Stimulated activated CD8-positive, alpha-beta memory T cell treated with anti-CD3 and anti-CD28 coated beads, Interleukin-4, amount 100 ng/mL, for 48 hours (primary cell): ENCODE measurements at places on chromosomes 3 and 15.

DNA sequence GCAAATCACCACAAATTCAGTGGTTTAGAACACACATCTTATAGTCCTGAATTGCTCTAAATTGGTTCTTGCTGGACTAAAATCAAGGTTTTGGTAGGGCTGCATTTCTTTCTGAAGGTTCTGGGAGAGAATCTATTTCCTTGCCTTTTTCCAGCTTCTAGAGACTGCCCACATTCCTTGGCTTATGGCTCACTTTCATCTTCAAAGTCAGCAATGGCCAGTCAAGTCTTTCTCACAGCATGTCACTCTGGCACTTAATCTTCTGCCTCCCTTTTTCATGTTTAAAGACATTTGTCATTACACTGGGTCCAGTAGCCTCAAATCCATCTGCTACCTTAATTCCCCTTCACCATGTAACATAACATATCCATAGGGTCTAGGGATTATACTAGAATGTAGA is 149.0 kb downstream of the NEK10 start:
- no peak for DNase-seq

GRCh38 chr15:27993996-27994780 is 104.9 kb downstream of the OCA2 start:
- DNase-seq: no peak

DNA sequence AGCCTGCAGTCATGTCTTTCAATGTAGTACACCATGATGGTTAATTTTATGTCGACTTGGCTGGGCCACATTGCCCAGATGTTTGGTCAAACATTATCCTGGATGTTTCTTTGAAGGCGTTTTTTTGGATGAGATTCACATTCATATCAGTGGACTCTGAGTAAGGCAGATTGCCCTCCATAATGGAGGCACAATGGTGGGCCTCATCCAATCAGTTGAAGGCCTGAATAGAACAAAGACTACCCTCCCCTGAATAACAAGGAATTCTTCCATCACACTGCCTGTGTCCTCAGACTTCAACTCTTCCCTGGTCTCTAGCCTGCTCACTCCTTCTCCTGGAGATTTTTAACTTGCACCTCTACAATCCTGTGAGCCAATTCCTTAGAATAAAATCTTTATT is 83.8 kb upstream of the CHL1 start:
- DNase-seq: no peak

DNA sequence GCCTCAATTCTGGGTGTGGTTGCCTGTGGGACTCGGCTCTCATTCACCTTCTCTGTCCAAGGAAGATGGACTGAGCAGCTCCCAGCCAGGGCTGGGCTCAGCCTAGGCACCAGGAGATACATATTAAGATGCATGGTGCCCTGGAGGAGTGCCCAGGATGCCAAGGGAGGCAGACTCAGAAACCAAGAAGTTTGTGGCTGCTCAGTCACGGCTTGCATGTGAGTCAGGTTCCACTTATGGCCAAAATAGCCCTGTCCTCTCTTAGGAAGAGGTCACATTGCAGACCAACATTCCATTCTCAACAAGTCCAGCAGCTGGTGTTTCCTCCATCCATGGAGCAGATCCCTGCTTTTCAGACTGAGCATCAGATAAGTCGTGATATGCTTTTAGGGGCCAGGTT is 21.8 kb downstream of the CDCP1 start:
- DNase-seq: no peak

- no peak for DNase-seq
Measured at GRCh38 chr3:101303089-101303731, 17.2 kb downstream of the IMPG2 start.

DNA sequence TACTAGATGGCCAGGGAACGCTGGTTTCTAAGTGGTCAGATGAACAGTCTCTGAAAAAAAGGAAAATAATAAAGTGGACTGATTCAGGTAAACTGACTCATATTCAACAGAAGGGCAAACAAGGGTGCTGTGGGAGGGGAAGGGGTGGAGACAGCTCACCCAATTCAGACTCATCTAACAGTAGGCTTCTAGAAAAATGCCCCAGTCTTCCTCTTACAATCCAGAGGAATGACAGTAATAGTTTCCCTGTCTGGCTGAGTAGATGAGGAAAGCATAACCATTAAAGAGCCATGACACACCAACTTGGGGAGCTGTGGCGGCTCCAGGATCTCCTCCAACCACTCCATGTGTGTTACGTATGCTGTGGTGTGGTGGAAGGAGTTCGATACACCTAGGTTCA is 231.4 kb upstream of the UMPS start:
- DNase-seq: no peak

DNA sequence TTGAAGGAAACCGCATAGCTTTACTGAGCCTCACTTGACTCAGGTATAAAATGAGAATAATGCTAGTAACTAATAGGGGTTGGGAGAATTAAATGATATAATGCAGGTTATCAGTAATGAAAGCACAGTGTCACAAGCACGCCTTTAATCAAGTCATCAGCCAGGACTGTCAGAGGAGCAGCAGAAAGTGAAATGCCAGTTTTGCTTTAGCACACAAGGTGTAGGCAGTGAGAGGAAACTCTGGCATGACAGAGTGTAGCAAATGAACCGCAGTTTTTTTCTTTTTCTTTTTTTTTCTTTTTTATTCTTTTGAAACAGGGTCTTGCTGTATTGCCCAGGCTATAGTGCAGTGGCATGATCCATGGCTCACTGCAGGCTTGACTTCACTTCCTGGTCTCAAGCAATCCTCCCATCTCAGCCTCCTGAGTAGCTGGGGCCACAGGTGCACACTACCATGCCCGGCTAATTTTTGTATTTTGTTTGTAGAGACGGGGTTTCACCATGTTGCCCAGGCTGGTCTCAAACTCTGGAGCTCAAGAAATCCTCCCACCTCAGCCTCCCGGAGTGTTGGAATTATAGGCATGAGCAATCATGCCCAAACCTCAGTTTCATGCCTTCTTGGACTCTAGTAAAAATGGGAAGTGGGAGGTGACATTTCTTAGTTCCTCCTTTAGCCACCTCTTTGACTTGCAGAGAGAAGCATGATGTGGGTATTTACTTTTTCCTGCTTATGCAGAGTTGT is 9.7 kb upstream of the SCAANT1 start:
- no peak for DNase-seq

DNA sequence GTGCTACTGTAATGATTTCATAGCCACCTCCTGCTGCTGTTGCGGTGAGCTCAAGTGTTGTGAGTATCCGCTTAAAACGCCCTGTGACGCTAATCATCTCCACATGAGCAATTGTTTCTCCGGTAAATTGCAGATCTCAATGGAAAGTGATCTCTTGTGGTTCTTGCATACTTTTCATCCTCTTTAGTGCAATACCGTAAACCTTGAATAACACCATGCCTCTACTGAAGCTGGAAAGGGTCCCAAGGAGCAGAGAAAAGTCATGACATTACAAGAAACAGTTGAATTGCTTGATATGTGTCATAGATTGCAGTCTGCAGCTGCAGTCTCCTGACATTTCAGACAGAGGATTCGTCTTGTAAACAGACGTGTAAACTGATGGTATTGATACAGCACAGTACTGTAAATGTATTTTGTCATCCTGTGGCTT is 6.0 kb upstream of the CEMIP start:
- DNase-seq: no peak

- no peak for DNase-seq
Measured at GRCh38 chr3:63995086-63995485, 28.2 kb downstream of the PSMD6 start.

GRCh38 chr3:72890166-72890925 is 2.5 kb downstream of the GXYLT2 start:
- DNase-seq: no peak

GRCh38 chr15:67955252-67955651 is 98.9 kb upstream of the PIAS1 start:
- DNase-seq: no peak

DNA sequence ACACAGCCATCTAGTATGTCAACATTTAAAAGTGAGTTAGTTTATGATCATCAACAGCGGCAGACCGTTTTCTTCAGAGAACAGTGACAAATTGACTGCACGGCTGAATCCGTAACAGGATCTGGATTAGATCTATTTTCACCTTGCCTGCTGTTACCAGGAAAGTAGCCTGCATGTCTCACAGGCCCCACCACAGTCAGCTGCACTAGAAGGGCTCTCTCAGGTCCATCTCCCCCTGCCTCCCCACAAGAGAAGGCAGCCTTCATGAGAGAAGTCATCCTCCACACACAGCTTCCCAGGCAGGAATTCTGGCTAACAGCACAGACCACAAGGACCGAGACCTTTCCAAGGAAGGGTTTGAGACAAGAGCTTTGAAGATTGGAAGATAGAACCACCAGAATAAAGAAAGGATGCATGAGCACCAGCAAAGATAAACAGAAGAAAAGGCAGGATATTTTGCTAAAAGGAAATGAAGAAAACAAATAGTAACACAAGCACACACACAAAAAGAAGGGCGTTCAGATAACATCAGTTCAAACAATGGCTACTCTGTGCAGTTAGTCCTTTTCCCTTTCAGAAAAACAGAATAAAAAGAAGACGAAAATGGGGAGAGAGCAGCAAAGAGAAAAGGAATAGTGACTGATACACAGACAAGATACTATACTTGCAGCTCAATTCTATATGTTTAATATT is 127.5 kb downstream of the SNRK start:
- DNase-seq: no peak

GRCh38 chr3:169479314-169479939 is 184.1 kb downstream of the MECOM start:
- no peak for DNase-seq

GRCh38 chr3:143590660-143591059 is 257.6 kb downstream of the SLC9A9 start:
- no peak for DNase-seq

- DNase-seq: no peak
Measured at GRCh38 chr3:44509393-44509921, 32.0 kb upstream of the ZNF445 start.

GRCh38 chr3:73549051-73549600 is 75.6 kb downstream of the PDZRN3 start:
- DNase-seq: no peak

GRCh38 chr3:194867270-194867983 is 181.7 kb downstream of the FAM43A start:
- DNase-seq: no peak

- DNase-seq: no peak
Measured at GRCh38 chr3:50352781-50353180, 2.1 kb downstream of the CYB561D2 start.

DNA sequence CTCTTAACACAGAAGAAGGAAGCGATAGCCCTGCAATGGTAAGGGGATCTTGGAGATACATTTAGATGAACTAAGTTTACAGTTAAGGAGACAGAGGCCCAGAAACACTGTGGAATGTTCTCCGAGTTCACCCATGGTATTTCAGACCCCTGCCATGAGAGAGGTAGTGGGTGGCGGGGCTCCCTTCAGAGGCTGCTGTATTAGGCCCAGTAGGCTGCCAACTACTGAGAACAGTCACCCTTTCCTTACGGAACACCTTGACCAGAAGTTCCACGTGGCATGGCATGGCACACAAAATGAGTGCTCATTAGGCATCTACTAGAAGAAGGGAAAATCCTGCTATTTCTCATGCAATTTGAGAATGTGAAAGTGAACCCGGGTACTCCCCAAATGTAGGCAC is 195.4 kb downstream of the TNIK start:
- DNase-seq: no peak

DNA sequence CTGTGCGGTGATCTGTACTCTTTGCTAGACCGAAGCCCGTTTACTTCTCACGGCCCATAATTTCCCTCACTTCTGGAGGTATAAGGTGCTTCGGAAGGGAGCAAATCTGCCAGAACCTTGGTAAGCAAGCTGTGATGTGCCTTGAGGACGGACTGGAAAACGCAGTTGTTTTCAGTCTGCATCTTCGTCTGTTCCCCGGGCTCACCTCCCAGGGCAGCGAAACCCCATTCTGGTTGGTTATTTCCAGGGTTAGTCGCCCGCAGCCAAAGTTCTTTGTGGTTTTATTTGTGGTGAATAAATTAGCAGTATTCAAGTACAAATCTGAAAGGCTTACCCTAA is 401 bp downstream of the RAMAC start:
- no peak for DNase-seq
